ENCODE measurements at places on chromosomes 6 and 20.

DNA sequence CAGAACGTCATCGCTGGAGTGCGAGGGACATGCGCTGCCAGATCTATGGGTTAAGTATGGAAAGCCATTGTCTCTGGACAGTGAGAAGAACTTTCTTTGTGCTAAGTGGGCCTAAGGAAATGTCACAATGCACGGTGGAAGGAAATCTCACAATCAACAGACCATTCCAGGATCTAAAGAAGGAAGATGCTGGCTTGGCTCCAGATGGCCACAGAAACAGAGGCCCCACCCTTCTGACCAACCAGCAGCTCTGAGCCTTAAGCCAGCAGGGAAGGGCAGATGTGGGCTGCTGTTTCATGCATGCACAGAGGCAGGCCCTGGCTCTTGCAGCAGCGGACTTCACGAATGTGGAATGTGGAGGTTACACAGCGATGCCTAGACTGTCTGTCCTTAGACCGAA is 156.3 kb downstream of the SOBP start:
- no peak for DNase-seq

DNA sequence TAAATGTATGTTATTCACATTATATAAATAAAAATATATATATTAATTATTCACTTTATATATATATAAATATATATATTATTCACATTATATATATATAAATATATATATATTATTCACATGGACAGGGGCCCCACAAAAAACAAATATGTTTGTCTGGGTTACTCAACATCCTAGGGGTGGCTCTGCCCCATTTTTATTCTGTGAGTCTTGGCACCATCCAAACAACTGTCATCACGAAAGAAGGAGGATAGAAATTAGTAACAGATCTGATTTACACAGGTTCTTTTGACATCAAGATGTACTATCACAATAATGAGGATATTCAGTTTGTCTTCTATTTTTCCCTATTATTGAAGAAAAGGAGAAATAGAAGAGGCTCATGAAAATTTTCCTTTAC is 187.3 kb downstream of the GPX5 start:
- no peak for DNase-seq

DNA sequence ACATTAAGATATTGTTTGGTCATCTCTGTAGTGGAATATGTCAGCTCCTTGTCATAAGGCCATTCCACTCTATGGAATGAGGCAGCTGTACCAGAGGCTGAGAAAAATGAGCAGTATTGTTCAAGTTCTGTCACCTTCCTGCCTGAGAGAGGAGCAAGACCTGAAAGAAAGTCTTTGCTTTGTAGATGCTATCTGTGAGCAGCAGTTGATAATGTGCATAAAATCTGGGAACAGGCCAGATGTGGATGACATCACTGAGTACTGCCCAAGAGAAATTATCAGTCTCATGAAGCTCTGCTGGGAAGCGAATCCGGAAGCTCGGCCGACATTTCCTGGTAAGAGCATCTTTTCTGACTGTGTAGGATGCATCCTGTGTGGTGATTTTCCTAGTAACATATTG is 16.8 kb downstream of the RIPK1 start:
- no peak for DNase-seq

- no peak for DNase-seq
Observed at GRCh38 chr6:132511210-132511830, 1.6 kb downstream of the STX7 start.

- no peak for DNase-seq
Observed at GRCh38 chr6:40312213-40313015, 274.8 kb downstream of the LRFN2 start.

DNA sequence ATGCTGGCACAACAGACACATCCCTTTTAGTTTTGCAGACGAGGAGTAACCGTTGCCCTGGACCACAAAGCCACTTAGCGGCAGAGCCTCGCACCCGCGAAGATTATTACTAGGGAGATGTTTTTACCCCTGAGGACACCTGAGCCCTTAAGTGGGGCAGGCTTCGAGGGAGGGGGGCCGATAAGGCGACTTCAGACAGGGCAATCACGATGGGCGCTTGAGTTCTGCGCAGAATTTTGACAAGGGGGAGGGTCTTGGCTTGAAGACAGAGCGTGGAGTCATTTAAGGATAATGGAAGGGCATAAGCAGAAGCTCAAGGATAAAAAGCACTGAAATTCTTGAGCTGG is 650 bp upstream of the TTK start:
- DNase-seq: no peak

- DNase-seq: no peak
Observed at GRCh38 chr6:93447874-93448273, 28.5 kb upstream of the EPHA7 start.

DNA sequence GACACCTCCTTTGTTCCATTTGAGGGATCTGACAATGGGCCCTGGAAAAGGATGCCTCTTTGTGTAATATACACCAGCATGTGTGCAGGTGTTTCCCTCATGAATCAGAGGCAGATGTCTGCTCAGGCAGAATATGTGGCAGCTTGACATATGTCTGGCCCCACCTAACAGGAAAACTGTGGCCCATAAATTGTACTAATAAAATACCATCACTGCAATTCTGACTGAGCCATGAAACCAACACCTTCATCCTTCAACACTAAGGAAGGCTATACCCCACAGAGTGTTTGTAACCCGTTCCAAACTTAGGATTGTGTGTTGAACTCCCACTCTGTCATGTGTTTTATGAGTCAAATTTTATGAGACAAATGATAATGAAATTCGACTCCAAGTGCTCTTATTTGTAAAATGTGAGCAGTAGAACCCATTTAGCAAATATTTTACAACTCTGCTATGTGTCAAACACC is 22.7 kb downstream of the LAMA4 start:
- DNase-seq: no peak

- no peak for DNase-seq
Observed at GRCh38 chr20:37406010-37406998, 60.4 kb downstream of the SRC start.

DNA sequence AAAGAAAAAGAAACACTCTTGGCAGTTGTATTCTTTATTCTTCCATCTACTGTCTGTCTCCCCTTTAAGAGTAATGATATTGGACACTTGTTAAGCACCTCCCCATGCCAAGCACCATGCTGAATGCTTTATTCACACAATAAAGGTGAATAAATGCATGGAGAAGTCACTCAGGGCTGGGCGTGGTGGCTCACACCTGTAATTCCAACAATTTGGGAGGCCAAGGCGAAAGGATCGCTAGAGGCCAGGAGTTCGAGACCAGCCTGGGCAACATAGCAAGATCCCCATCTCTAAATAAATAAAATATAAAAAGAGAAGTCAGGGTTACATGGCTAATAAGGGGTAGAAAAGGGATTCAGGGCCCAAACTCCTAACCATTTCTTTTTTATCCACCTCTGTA is 32.1 kb downstream of the CEP250 start:
- no peak for DNase-seq

- no peak for DNase-seq
Observed at GRCh38 chr20:36461600-36462439, 79.5 kb upstream of the MYL9 start.

DNA sequence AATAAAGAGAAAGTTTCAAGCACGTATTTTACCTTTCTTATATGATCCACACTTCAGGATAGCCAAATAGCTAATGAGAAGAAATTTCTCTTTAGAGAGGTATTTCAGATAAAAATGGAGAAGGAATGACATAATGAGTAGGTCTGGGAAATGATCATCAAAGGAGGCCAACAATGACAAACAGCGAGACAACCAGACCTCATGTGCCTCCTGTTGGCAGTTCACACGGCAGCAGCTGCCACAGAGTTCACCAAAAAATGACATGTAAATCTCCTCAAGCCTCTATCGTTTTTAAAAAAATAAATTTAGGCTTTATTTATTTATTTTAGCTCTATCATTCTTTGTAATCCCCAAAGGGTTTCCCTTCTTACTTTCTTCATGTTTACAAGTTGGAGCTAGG is 47.7 kb downstream of the SLC2A12 start:
- no peak for DNase-seq

DNA sequence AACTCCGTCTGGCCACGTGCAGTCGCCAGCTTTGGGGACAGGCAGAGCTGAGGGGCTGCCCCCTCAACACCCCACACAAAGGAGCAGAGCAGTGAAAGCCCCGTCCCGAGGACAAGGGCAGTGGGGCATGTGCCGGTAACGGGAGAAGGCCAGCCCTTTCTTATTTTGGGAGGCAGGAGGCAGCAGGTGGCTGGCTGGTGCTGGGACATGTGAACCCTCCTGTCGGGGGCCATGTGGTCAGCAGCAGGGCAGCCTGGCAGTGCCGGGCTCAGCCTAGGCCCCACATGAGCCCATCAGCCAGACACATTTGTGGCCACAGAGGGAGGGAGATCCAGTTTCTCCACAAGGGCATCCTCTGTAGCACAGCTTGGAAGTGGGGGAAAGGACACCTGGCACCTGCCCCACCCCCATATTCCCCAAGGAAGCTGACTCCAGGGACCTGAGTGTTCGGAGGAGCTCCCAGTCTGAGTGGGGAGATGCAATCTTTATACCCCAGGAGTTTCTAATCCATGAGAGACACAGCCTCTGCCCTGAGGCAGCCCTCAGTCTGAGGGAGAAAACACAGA is 137.6 kb downstream of the MRPL14 start:
- no peak for DNase-seq

- DNase-seq: no peak
Observed at GRCh38 chr6:34865107-34865506, 22.7 kb downstream of the TAF11 start.

GRCh38 chr6:137093183-137094069 is 48.7 kb upstream of the IL20RA start:
- DNase-seq: no peak

DNA sequence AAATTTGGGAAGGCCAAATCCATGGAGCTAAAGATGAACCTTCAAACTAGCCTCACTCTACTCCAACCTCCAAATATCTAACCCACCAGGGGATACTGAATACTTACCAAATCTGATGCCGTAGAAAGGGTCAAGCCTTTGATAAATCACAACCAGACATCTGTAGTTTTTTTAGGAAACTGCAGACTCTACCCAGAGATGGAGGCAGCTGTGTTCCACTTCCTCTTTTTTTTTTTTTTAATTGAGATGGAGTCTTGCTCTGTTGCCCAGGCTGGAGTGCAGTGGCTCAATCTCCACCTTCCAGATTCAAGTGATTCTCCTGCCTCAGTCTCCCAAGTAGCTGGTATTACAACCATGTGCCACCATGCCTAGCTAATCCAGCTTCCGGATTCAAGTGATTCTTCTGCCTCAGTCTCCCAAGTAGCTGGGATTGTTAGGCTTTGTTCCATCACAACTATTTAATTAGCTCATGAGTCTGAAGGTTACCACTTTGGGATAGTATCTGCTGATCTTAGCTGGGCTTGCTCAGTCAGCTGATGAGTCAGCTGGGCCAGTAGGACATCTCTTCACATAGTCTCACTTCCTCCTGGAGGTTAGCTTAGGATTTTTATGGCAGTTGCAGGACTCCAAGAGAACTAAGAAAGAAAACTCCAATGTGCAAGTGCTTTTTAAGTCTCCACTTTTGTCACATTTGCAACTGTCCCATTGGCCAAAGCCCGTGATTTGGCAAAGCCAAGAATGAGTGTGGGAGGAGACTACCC is 13.3 kb downstream of the FRK start:
- DNase-seq: no peak

GRCh38 chr6:153424719-153425400 is 293.8 kb upstream of the RGS17 start:
- DNase-seq: no peak

GRCh38 chr20:37375227-37375626 is 29.3 kb downstream of the SRC start:
- no peak for DNase-seq
